ENCODE measurements at places on chromosomes 2 and 18.

GRCh38 chr2:206971805-206972204 lies 32.5 kb downstream of the CPO start:
- DNase-seq = no peak

DNA sequence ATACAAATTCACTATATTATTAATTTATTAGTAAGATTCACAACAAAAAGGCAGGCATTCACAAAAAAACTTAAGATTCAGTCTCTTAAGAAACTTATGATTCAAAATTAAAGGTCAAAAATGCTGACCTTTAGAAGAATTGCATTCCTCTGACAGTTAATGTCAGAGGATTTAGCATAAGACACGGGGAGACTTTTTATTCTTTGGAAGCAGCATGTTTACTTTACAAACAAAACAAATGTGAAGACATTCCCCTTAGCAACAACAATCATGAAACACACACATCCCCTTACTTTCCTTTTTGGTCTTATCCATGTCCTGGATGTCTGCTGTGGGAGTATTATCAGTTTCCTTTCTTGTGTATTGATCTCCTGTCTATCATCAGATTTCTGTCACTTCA lies 117.1 kb downstream of the RAD51AP2 start:
- no peak for DNase-seq

- peak; percentile 85 for DNase-seq
Measured at GRCh38 chr2:105294844-105295481, 34.6 kb downstream of the TGFBRAP1 start.

DNA sequence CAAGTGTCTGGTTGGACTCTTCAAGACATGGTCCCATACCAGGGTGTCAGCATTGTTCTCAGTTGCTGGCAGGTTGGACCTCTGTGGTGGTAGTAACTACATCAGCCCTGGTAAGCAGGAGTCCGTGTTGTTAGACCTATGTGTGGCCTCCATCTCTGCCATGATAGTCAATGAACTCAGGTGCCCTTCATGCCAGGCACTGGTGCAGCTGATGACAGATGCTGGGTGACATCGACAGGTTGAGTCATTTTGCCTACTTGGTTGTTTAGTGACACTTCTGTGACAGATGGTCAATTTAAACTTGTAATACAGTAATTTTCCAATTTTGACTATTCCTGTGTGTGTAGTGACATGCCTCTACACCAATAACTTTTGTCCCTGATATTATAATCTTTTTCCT lies 189.7 kb downstream of the SP3 start:
- no peak for DNase-seq

DNA sequence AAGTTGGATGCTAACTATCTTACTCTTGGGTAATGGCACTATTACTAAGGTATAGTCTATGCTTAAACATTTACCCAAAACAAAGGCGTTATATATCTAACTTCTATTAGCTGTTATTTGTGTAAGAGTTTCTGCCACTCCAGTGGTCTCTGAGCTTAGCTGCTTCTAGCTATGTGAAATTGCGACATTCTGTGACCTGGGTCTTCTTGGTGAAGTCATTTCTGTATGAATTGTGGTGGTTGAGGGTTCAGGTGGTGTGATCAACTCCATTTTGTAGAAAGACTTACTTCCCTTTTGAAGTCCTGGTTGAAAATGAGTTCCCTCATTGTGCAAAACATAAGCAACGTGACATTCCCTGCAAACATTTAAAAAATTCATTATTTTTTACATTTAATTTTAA lies 221.6 kb downstream of the PIK3C3 start:
- DNase-seq = no peak

DNA sequence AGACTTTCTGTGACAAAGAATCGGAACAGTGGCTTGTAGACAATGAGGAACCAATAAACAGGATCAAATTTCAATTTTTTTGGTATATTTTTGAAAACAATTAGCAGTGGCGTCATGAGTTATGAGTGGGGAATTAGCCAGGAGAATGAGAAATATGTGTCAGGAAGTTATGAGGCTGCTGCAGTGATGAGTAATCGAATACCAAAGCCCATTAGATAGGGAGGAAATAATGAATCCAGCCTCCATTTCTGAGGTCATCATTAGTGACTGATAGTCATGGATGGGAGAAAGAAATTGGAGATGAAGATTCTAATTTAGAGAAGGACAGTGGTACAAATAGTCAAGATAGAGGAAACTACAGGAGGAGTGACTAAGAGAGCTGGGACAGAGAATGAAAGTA lies 673.1 kb upstream of the VRK2 start:
- no peak for DNase-seq

GRCh38 chr2:120865656-120866055 lies 130.0 kb downstream of the GLI2 start:
- no peak for DNase-seq

DNA sequence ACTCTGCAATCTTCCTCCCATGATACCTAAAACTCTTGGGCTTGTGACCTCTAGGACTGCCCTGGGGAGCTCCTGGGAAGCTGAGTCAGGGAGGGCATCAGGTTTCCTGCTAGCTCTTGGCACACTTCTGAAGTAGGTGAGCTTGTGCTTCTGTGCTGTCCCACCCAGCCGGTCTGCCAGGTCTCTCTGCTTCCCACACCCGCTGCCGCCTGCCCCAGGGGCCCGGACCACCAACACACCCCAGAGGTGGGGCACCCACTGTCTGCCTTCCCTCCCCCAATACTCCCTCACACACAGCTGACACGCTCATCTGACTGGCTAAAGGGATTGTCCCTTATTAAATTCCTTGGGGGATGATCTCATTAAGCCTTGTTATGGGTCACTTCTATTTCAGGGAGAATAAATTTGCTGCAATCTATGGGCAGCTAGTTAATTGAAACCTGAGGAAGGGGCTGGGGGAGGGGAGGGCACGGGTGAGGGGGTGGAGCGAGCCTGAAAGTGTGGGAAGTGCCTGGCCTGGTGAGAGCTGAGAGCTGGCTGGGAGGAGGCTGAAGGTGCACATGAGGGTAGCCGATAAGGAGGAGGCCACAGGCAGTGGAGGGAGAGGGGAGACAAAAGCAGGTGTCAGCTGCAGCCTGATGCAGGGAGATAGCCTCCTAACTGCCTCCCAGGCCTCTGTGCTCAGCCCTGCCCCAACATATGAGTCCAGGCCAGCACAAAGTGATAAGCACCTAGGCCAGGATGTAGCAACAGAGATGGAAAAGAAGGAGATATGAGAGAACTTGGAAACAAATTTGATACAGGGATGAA lies 48.8 kb downstream of the HAUS1 start:
- peak; percentile 77 for DNase-seq

DNA sequence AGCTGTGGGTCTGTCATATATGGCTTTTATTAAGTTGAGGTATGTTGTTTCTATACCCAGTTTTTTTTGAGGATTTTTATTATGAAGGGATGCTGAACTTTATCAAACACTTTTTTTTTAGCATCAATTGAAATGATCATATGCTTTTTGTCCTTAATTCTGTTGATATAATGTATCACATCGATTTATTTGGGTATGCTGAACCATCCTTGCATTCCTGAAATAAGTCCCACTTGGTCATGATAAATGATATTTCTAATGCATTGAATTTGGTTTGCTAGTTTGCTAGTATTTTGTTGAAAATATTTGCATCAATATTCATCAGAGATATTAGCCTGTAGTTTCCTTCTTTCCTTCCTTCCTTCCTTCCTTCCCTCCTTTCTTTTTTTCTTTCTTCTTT lies 22.5 kb upstream of the CWC22 start:
- no peak for DNase-seq
